ENCODE measurements at places on chromosomes 3 and 15.

GRCh38 chr3:132246212-132246611, 71.0 kb upstream of the ACP3 start:
- DNase-seq = no peak

DNA sequence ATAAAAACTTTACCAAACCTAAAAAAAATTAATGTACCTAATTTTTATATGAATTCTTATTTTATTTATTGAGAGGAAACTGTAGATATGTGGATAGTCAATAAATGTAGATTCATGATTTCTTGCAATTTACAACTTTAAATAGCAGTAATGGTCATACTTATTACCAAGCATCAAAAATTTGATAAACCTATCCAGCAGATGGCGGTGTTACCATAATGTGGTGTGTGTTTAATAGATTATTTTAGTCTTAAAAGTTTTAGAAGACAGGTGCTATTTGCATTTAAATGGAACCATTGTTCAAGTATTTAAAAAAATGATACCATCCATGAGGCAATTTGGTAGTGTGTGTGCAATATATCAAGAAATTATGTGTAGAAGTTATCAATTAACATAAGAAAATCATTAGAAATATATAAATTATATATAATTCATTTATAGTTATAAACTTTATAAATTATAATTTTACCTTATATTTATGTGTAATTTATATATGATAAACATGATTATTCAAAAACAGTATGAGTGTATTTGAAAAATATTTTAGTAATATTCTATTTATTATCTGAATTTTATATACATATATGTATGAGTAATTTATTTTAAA, 176.0 kb upstream of the BCHE start:
- no peak for DNase-seq

GRCh38 chr3:84943379-84943778, 15.4 kb upstream of the CADM2 start:
- DNase-seq = no peak

- no peak for DNase-seq
Measured at GRCh38 chr3:42166662-42167300, 75.6 kb downstream of the TRAK1 start.

GRCh38 chr15:98163319-98164045, 203.0 kb downstream of the ARRDC4 start:
- no peak for DNase-seq

DNA sequence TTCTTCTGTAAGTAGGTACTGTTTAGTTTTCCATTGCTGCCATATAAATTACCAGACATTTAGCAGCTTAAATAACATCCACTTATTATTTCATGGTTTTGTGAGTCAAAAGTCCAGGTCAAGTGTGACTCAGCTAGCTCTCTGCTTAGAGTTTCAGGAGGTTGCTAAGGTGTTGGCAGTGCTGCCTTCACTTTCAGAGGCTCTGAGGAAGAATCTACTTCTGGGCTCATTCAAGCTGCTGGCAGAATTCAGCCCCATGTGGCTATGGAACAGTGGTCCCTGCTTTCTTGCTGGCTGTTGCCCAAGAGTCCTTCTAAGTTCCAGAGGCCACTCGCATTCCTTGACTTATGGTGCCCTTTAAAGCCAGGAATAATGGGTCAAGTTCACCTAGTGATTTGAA, 4.5 kb downstream of the CFAP44 start:
- DNase-seq = no peak

DNA sequence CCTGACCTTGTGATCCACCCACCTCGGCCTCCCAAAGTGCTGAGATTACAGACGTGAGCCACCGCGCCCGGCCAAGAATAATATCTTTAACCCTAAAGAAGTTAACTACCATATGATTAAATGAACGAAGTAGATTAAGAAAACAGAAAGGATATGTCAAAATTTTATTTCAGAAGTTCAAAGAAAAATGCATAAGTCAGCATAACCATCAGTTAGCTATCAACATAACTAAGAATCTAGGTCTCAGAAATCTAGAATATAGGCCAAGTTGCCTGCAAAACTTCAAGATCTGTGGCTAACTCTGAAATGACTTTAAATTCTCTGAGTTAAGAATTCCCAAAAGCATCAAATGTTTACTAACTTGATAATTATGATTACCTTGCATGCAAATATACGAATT, 38.0 kb downstream of the INO80 start:
- no peak for DNase-seq

- no peak for DNase-seq
Measured at GRCh38 chr3:158103887-158104327, 2.3 kb downstream of the SHOX2 start.

DNA sequence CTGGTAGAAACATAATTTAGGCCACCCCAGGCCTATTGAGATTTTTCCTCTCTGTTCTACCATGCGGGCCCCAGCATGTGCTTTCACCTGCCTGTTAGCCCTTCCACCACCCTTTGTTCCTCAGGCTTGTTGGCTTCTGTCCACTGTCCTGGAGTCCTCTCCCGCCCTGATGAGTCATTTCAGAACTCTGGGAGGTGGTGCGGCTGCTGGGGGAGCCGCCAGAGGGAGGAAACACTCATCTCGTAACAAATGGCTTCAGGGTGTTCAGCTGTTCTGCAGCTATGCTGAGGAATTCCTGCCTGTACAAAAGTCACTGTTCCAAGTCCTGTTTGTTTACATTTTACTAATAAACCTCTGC, 36.3 kb downstream of the LRTM1 start:
- no peak for DNase-seq

- DNase-seq = peak; percentile 49
Measured at GRCh38 chr15:83446904-83447709, at the start of gene SH3GL3. SH3GL3 (plus strand) TSS chr15:83447341; CDS start chr15:83447534, 193 bp downstream.

DNA sequence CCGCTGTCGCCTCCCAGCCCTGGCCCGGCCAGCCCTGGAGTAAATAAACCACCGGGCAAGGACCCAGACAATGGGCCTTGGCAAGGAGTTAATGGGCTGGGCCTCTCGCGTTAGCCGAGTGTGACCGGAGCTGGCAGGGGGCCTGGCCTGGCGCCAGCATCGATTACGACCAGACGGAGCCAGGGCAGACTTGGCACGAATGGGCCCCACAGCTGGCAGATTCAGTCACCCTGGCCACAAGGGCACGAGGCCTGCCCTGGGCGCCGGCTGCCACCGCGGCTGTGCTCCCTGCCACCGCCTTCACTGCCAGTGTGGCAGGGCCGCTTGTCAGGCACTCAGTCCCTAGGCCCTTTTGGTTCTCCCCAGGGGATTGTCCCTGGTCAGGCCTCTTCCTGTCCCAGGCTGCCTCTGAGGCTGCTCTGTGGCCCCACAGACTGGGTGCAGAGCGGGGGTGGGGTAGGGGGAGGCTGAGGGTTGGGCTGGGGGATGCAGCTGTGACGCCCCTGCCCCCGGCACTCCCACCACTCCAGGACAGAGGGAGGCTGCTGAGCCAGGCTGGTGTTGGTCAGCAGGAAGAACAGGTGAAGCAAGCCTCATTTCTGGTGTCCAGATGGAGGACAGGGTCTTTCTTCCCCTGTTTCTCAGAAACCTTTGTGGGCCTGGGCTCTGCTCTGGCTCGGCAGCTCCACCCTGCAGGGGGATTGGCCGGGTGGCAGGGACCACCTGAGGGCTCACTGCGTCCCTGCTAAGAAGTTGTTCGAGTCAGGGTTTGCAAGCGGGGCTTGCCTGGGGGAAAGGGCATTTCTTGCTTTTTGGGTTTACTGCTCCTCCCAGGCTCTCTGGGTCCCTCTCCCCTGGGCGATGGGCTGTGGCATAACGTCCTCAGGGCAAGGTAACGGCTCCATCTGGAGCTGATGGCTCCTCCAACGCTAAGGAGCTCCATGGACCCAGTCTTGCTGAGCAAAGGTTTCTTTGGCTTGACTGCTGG, 30.5 kb upstream of the SRP14 start:
- no peak for DNase-seq

DNA sequence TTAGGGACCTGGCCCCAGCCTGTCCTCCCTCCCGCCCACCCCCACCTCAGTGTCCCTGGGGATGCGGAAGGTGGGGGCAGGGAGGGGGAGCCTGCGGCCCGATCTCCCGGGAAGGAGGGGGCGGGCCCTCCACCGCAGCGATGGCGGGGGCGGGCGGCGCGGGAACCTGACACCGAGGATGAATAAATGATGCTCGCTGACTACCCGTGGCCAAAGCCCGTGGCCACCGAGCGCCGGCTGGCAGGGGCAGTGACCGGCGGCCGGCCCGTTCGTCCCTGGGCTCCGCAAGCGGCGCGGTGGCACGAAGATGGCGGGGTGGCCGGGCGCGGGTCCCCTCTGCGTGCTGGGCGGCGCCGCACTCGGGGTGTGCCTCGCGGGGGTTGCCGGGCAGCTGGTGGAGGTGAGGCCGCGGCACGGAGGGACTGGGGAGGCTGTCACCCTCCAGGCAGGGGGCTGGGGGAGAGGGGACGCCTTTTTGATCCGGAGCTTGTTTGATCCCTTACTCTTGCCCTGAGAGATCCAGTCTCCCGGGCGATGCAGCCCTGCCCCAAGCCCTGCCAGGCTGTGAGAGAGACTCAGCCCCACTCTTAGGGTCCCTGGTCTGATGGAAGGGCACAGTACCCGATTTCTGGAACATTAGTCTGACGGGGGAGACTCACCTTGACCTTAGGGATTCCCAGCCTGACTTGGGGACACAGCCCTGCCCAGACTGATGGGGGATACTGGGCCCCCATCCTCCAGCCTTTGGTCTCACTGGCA, at the start of gene TMIE:
TSS of gene TMIE (plus strand) at position 212 of the 759 bp plus-strand sequence. CDS start at position 308, 96 bp downstream.
- DNase-seq = no peak

DNA sequence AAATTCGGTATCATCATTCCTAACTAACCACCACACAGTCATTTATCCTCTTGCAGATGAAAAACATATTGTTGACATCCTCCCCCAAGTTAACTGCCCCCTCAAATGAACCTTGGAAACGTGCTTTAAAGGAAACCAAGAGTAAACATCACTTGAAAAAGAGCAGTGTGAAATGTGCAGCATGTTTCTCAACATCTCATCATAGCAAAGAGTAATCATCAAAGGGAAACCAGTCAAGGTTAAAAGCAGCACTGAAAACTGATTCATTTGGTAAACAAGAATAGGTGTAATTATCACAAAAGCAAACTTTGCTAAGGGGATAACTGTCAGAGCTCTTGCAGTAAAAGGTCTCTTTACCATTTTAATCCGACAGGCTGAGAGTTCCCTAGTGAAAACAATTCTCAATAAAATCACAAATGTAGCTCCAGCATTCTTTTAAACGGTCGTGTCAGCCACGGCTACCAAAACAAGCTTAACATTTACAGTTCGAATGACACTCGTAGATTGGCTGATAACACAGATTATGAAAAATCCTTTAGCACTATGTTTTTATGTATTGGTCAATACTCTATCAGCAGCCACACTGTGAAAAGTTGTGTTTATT, 461.0 kb downstream of the GBE1 start:
- no peak for DNase-seq

- peak; percentile 97 for DNase-seq
Measured at GRCh38 chr3:64023187-64023860, at the start of gene PSMD6. PSMD6 (minus strand) TSS chr3:64023494; CDS start chr3:64023419, 75 bp downstream.

DNA sequence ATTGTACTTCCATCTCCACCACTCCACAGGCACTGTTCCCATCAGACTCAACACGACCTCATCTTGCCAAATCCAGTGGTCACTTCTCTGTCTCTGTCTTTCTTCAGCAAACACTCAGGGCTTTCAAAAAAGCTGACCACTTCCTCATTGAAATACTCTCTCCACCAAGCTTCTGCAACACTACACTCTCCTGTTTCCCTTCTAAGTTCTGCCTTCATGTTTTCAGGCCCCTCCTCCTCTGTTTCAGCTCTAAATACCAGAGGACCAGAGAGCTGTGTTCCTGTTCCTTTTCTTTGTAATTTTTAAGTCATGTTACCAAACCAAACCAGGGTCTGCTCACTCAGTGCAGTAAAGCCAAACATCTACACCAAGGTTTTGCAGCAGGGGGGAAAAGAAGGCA, 33.8 kb upstream of the ACP3 start:
- DNase-seq = no peak

DNA sequence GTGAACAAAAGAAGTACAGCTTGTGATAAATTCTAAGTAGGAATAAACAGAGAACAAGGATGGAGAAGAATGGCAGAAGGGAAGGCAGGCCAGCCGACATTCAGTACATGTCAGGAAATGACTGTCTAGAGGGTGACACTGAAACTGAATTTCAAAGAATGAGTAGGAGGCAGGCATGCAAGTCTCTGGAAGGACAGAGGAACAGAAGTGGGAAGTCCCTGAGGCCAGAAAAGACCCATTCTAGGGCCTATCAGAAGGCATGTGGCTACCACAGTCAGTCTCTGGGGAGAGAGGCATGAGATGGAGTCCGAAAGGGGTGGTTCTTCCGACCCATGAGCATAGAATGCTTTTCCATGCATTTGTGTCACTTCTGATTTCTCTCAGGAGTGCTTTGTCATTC, 243.5 kb upstream of the UBE2E2 start:
- DNase-seq = no peak

- DNase-seq = no peak
Measured at GRCh38 chr15:74234598-74234875, 1.6 kb upstream of the CCDC33 start.

- DNase-seq = no peak
Measured at GRCh38 chr3:115194476-115194875, 47.4 kb upstream of the ZBTB20 start.

DNA sequence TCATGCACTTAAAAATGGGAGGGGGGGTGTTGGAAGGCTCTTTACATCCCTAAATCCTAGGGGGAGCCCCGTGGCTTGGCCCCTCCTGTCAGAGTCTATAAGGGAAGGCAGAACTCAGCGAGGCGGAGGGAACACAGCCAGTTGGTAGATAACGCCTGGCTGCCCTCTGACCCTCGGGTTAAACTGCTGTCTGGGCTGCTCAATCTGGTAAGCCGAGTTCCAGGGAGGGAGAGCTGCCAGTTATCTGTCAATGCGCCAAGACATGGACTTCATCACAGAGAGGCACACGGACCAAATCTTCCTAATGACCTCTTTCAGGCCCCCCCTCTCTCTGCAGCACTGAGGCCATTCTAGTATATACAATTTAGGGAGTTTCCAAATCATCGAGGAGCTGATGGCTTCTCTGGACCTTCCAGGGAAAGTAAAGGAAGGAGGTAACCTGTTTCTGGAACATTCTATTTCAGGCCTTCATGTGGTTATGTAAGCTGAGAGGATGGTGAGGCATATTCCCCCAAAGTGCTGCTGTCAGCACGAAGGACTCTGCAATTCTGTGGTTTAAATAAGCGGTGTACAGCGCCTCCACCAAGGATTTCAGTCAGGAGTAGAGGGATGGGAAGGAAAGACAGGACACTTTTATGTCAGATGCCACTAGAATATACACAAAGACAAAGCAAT, 349.0 kb downstream of the MCTP2 start:
- no peak for DNase-seq

- no peak for DNase-seq
Measured at GRCh38 chr15:31276596-31277298, 49.9 kb upstream of the KLF13 start.

GRCh38 chr15:69042531-69042930, 28.0 kb downstream of the NOX5 start:
- DNase-seq = no peak

DNA sequence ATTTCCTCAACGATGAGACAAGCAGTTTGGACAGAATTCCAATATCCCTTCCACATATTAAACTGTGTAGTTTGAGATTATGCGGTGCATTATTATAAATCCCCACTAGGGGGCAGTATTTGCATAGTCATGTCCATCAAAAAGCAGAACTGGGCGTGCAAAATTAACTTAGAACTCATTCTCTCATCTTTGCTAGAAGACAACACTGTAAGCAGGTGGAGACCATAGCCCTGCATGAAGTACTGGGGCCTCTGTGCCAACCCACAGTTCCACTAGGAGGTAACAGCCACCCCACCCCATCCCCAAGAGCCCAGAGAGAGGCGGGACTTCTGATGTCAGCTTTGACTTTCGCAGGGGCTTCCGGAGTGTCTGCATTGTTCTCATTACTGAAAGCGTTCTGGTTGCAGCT, 106.6 kb upstream of the TMC3 start:
- DNase-seq = no peak

- DNase-seq = no peak
Measured at GRCh38 chr3:179731544-179731943, 78.7 kb downstream of the USP13 start.

Data from stimulated activated CD4-positive, alpha-beta T cell treated with anti-CD3 and anti-CD28 coated beads, Interleukin-2, amount 100 ng/mL, for 24 hours (primary cell).